Erythroblast (primary cell): ENCODE measurements at places on chromosomes 7 and 10.

DNA sequence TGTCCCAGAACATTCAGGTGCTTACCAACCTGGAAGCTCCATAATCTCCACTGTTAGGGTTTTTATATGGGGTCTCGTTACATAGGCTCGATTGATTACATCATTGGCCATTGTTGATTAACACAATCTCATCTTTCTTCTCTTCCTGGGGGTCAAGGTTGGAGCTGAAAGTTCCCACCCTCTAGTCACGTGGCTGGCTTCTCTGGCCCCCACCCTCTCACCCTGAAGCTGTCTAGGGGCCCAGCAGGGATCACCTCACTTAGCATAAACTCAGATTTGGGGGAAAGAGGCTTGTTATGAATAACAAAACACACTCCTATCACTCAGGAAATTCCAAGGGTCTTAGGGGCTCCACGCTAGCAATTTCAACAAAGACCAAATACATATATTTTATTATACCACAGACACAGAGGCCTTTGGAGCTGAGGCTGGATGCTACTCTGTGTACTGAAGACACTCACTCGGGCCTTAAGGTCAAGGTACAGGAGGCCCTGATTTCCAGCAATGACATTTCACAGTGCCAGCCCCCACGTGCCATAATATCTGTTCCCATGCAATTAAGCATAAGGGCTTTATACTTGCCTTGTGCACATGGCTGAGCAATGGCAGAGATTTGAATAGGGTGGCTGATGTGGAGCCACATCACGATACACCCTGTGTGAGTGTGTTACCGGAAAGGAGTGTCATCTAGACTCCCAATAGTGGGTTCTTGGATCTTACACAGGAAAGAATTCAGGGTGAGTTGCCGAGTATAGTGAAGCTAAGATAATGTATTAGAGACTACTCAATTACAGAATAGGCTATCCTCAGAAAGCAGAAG lies 108.2 kb downstream of the COL26A1 start:
- DNase-seq = no peak

DNA sequence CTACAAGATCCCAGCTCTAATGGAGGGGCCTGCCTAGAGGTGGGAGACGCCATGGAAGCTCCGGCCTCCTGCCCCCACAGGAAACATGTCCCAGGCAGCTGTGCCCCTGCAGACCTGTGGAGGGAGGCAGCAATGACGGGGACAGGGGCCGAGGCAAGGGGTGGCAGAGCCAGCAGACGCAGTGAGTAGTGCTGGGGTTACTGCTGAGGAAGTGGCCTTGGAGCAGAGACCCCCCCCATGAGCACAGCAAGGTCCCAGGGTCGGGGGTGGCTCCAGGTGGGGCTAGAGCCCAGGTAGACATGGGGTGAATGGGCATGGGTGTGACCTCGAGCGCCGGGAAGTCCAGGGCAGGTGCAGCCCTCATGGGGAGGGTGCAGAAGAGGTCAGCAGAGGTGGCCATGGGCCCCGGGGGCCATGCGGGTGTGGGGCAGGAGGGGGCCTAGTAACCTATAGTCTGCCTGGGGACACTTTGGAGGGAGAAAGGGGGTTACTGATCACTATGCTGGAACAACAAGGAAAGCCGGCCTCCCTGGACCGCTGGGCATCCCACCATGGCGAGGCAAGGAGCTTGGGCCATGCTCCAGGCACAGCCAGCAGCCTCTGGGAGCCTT lies 45.5 kb downstream of the JAKMIP3 start:
- no peak for DNase-seq

- no peak for DNase-seq
Observed at GRCh38 chr7:110977127-110977737, 113.7 kb upstream of the LRRN3 start.

- DNase-seq = no peak
Observed at GRCh38 chr7:47672977-47673381, 91.1 kb upstream of the TNS3 start.

DNA sequence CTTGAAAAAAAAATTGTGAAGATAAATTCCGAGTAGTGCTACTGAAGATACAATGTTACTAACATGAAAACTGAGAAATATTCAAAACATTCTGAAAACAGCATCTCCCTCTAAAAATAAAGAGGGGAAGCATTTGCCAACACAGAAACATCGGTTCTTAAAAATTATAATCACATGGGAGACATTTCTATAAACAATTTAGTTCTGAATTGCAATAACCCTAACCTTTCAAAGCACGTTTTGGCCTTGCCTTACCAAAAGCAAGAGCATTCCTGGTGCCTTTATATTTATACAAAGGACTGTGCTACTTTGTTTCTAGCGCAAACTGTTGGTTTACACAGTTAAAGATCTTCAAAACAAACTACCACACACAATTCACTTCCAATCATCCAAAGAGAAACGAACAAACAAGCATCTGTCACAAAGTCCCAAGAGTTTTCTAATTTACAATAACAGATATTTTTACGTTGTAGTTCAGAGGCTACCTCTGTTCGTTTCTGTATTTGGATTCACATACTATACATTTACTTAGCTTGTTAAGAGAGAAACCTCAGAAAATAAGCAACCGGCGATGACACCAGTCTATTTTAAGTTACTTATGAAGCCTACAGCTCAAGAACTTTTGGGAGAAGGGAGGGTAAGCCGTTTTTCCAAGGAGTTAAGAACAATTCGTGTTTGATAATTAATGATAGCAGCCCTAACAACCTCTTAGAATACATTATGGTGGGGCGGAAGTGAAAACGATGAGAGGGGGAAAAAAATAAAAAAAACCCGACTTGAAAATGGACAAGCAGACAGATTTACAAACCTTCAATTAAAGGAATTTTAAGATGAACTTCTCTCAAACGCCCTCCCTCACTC lies 1.3 kb downstream of the ABI1 start:
- peak; percentile 75 for DNase-seq

DNA sequence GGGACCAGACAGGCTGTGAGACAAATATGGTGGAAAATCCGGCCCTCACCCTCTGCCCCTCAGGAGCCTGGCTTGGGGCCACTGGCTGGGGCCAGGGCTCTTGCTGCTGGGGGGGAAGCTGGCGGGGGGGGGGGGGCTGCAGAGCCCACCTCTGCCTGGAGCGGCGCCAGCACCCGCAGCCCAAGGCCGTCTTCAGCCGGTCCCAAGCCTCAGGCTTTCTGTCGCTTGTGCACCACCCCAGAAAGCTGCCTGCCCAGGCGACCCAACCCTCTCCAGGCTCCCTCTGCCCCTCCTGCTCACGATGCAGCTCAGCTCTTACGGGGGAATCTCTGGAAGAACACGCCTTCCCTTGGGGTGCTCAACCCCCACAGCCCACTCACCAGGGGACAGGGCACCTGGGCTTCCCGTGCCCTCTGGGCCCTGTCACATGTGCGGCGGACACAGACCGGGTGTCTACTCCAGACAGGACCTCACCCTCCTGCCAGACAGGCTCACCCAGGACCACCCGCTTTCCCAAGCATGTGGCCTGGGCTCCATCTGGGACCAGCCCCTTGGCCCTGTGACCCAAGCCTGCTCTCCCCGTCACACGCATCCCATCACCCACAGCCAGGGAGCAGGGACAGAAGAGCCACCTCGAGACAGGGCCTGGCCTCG lies 43.9 kb downstream of the DPYSL4 start:
- no peak for DNase-seq

GRCh38 chr10:14623931-14624330 lies 150.8 kb downstream of the FAM107B start:
- DNase-seq = no peak

GRCh38 chr10:133128126-133129070 lies 31.6 kb upstream of the KNDC1 start:
- no peak for DNase-seq
